ENCODE measurements at places on chromosomes 7 and 10.
A peak's percentile ranks its signal among the peaks of the same experiment; 100 is the strongest.

DNA sequence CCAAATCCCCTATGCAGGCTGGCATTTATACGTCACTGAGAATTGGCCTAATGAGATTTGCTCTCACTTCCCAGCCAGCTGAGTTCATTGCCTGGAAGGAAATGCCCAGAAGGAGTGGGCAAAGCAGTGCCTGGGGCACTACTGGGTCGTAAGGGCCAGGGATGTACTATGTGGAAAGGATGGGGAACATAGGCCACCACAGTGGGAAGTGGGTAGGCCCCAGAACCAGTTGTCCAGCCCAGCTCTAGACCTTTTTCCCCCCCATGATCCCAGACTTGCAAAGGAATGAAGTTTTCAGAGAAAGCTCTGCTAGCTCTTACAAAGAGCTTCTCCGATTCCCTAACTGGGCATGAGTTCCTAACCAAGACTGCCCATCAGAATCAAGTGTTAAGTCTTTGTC, 13.9 kb downstream of the TRPV5 start:
- no peak for DNase-seq

DNA sequence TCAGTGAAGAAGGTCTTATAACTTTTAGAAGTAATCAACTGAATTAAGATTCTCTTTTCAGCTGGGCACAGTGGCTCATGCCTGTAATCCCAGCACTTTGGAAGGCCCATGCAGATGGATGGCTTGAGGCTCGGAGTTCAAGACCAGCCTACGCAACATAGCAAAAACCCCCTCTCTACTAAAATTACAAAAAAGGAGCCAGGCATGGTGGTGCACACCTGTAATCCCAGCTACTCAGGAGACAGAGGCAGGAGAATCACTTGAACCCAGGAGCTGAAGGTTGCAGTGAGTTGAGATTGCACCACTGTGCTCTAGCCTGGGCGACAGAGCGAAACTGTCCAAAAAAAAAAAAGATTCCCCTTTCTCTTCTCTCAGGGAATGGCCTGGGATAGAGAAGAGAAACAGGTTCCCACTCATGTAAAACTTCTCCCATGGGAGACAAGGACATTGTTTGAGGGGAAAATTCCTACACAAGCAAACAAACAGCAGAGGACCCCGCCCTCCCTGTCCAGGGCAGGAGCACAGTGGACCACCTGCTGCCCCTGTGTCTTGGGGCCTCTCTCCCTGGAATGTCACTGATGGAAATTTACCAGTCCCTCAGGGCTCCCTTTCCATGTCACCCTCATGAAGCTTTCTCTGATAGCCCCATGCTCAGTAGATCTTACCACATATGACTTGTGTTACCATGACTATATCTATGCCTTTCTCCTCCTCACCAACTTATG, 5.6 kb downstream of the IL2RA start:
- DNase-seq, result no peak

DNA sequence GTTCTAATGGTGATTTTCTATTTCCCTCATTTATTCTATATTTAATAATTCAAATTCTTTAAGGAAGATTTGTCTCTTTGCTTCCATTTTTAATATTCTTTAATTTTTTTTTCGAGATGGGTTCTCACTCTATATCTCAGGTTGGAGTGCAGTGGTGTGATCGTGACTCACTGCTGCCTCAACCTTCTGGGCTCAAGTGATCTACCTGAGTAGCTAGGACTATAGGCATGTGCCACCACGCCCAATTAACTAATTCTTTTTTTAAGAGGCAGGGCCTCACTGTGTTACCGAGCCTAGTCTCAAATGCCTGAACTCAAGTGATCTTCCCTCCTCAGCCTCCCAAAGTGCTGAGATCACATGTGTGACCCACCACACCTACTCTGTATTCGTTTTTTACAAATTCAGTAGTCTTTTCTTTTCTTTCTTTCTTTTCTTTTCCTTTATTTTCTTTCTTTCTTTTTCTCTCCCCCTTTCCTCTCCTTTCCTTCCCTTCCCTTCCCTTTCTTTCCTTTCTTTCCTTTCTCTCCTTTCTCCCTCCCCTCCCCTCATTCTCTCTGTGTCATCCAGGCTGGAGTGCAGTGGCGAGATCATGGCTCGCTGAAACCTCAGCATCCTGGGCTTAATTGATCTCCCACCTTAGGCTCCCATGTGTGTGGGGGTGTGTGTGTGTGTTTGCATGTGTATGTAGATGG, 323.1 kb downstream of the ADK start:
- DNase-seq, result no peak

DNA sequence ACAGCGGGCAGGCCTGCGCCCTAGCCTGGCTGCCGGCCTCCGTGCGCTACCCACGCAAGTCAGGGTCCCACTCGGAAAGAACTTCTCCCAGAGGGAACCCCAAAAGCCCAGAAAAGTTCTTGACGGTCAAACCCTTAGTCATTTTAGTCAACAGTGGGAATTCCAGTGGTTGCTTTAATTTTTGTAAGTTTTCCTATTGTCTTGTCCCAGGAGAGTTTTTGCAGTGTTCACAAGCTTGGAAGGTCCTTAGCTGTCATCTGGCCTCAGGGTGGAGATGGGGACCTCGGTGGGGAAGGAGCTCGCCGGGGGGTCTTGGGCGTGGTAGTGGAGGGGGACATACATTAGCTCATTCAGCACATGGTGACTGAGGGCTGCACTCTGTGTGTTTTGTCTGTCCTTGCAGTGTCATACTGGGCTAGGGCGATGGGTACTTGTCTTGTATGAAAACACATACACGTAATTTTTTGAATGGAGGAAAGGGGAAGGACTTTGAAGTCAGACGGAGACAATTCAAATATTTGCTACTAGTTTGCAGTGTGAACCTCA, 736 bp downstream of the MINDY4 start:
- DNase-seq, result peak; percentile 33

GRCh38 chr7:79454361-79454960, 994 bp upstream of the MAGI2 start:
- DNase-seq, result no peak

GRCh38 chr10:133378251-133379096, 588 bp upstream of the PAOX start:
- peak; percentile 60 for DNase-seq
